T-helper 17 cell (primary cell): ENCODE measurements at places on chromosomes 16 and 17. TPM values are rescaled to one million over a fixed set of nuclear protein-coding genes. Genes with fewer than 3 reads are reported as not detected.

Gene KRTAP3-2
- total RNA-seq, result not detected

DNA sequence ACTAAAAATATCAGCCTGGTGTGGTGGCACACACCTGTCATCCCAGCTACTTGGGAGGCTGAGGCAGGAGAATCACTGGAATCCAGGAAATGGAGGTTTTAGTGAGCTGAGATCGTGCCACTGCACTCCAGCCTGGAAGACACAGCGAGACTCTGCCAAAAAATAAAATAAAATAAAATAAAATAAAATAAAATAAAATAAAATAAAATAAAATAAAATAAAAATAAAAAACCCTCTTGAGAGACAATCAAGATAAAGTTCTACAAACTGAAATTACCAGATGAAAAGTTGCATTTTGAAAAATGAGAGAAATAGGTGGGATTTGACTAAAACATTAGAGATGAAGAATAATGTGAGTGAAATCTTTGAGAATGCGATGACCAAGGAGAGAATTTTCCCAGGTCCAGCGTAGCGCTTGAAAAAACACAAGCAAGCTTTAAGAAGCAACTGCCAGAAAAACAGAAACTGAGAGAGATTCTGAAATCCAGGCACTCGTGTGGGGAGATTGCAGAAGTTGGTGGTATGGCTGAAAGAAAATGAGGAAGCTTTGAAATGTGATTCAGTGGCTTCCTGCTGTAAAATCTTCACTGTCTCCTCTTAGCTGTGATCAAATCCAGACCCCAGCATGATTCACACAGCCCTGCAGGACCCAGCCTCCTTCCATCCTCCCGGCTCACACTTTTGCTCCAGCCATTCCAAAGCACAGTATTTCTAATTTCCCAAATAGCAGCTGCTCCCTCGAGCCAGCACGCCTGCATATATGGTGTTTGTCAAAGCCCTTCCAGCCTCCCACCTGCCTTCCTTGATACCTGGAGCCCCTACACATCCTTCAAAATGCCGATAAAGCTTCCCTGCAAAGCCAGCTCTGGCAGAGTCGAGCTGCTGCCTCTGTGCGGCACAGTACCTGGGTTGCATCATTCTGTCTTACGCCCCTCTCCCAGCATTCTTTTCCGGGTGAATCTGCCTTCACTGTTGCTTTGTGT lies 8.2 kb upstream of the CD300E start:
- no peak for DNase-seq

- DNase-seq, result peak; percentile 46
These were observed 2.0 kb downstream of the HOXB8 start for GRCh38 chr17:48612854-48613691.

DNA sequence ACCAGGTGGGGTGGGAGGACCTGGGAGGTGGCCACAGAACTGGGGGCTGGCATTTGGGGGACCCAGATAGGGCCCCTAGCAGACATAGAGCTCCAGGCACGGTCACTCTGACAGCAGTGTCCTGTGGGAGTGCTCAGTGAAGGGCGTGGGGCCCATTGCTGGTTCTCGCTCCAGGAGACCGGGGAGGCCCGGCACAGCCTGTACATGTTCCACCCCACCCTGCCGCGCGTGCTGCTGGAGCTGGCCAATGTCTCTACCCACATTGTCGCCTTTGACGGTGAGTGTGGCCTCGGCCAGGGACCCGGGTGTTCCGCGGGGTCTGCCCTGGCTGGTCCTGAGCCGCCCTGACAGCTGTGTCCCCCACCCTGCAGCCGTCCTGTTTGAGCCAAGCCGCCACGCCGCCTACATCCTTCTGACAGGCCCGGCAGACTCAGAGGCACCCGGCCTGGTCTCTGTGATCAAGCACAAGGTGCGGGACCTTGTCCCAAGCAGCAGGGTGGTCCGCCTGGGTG lies 11.2 kb downstream of the RGS11 start:
- no peak for DNase-seq

DNA sequence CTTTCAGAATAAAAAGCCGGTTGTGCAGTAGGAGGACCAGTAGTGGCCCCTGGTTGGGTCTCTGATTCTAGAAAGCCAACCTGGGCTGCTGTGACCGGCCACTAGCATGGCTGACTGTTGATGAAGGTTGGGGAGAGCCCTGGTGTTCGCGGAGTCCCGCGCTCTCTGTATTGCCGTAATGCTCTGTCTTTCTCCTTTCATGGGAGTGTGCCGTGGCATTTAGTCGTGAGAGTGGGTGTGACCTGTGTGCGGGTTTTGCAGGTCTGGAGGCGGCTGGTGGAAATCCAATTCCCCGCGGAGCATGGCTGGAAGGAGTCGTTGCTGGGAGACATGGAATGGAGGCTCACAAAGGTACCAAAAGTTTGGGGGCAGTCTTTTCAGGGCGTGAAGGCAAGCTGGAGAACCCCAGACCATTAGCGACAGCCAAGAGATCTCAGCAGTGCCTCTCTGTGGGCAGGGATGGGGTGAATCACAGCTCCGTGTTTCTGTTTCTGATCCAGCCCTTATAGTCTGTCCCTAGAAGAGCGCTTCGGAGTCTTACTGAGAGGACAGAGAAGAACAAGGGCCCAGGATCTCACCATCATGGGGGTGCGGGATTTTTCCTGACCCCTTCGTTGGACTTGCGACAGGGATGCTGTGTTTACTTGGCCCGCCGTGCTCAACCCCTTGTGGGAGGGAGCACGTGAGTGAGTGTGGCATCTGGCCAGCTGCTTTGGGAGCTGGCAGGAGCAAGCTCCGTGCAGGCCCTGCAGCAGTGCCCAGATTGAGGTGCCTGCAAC lies 56.5 kb downstream of the RNF213 start:
- DNase-seq, result no peak

DNA sequence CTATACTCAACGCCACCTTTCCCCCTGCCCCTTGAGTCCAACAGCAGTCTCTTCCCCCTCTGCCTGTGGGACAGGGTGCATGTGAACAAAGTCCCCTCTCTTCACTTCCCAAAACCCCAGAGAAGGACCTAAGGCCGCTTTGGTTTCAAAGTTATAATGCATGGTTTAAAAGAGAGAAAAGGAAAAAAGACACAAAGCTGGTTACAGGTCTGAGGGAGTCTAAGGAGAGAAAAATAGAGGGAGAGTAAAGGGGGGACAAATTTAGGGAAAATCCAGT lies 1.1 kb upstream of the GABARAP start:
- no peak for DNase-seq

DNA sequence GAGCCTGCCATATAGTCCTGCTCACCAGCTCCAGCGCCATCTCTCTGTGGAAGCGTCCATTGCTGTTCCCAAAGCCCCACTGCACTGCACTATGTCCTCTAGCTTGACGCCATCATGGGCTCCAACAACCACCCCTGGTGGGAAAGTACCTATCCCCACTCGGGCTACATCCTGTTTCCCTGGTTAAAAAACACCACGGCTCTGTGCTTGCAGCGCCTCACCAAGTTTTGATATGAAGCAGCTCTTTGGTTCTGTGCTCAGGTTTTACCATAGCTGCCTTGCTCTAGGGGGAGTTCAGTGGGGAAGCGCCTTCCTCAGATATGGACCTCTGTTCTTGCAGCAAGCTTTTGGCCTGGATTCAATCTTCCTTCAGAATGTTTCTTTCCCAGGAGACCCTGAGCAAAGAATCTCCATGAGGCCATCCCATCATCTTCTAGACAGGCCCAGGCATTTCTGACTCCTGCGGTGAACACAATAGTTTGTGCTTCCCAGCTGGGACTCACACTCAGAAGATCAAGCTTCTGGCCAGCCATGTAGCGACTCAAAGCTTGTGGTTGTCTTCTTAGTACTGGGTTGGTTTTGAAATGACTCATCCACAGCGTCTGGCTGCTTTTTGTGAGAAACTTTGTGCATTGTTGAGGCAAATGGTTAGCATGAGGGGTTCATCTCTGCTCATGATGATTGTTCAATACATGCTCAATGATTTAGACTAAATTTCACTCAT lies 39.5 kb downstream of the DYNLRB2 start:
- peak; percentile 47 for DNase-seq
